ENCODE measurements at places on chromosomes 3 and 15.

DNA sequence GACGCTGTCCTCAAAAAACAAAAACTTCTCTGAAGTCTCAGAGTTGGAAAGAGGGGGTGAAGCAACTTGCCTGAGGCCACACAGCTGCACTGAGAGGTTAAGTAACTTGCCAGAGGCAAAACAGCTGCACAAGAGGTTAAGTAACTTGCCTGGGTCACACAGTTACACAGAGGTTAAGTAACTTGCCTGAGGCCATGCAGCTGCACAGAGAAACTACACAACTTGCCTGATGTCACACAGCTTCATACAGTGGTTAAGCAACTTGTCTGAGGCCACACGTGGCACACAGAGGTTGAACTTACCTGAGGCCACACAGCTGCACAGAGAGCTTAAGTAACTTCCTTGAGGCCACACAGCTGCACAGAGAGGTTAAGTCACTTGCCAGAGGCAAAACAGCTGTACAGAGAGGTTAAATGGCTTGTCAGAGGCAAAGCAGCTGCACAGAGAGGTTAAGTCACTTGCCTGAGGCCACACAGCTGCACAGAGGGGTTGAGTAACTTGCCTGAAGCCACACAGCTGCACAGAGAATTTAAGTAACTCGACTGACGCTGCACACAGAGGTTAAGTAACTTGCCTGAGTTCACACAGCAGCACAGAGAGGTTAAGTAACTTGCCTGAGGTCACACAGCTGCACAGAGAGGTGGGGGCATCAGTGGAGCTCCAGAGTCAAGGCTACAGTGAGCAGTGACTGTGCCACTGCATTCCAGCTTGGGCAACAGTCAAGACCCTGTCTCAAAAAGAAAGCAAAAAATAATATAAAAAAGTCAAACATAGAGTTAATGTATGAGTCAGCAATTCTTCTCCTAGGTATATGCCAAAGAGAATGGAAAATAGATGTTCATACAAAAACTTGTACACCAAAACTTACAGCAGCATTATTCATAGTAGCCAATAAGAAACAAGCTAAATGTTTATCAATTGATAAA lies 12.0 kb upstream of the ACAD9 start:
- no peak for DNase-seq

DNA sequence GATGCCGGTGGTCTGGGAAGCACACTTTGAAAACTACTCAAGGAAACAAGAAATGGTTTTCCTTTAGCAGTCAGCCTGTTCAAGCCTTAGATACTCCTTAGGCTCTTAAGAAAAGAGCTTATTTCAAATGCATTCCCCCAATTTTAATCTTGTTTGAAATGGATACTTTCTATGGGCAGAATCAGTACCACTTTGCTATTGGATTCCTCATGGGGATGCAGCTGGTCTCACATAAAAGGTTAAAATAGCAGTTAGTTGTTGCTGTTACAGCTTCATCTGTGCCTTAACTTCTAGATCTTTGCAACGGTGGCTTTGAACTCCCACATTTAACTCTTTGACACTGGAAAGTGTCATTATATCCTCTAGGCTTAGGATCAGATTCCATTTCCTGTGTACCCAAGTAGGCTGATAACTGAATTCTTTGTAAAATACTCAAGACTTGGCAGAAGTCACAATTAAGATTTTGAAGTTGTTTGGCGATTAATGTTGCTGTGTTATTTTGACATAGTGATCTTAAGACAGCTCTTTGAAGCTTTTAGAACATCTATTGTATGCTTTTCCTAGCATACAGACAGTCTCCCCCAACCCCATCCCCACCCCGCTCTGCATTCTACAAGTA lies 2.2 kb downstream of the THBS1 start:
- DNase-seq = no peak

- DNase-seq = no peak
Observed at GRCh38 chr3:150428562-150428961, 20.5 kb downstream of the TSC22D2 start.

GRCh38 chr3:115789481-115789880 lies 166.2 kb downstream of the GAP43 start:
- DNase-seq = no peak

DNA sequence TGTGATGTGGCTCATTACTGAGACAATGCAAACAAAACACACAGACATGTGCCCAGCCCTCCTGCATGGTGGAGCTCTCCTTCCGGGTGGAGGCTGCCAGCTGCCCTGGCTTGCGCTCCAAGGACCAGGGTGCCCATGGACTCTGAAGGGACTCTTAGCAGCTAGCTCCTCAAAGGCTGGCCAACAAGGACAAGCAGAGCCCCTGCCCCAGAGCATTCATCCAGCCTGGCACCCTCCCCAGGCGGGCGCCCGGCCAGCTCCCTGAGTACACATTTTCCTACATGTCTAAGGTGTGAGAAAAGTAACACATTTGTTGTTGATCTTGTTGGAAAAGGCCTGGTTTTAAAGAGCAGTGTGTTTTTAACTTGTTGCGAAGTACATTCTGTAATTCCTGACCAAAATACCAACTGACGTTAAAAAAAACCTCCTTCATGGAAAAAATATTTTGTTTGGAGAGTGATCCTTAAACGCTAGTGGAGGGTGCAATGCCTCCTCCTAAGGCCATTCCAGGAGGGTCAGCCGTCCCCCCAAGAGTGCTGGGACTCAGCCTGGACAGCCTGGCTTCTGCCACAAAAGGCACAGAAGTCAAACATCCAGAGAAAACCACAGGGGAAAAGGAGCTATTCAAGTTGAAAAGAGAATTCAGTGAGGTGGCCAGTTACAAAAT lies 86.9 kb downstream of the KLF15 start:
- peak; percentile 66 for DNase-seq
